ENCODE measurements at places on chromosomes 4 and X. TPM values are rescaled to one million over a fixed set of nuclear protein-coding genes. Genes with fewer than 3 reads are reported as not detected.

The PDGFC gene
- 33.4 TPM for total RNA-seq

The RAB41 gene
- total RNA-seq, result not detected

- DNase-seq, result no peak
Observed at GRCh38 chr4:6198768-6199421, 1.5 kb downstream of the JAKMIP1 start.

- no peak for DNase-seq
Observed at GRCh38 chrX:1661048-1661921, 46.4 kb downstream of the ASMT start.

Measured in frontal cortex (tissue), 4 donors.